ENCODE measurements at places on chromosomes 4 and X.
A peak's percentile ranks its signal among the peaks of the same experiment; 100 is the strongest.

- no peak for DNase-seq
These were observed 47.4 kb upstream of the HOPX start for GRCh38 chr4:56728512-56728911.

GRCh38 chr4:81527115-81527514 is 55.4 kb upstream of the RASGEF1B start:
- DNase-seq = no peak

- no peak for DNase-seq
These were observed 9.4 kb upstream of the TIMP1 start for GRCh38 chrX:47572773-47573340.

DNA sequence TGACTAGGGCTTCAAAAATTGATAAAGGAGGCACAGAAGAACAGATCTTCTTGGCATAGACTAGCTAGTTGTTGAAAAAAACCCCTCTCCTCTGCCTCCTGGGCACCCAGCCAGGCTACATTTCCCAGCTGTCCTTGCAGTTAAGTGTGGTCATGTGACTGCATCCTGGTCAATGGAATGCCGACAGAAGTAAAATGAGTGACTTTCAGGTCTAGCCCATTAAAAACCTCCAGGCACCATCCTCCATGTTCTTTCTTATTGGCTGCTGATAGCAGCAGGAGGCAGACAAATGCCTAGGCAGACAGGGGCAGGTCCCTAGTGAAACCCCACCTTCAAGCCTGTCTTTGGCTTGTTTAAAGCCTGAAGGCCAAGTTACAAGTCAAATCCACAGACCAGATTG is 35.3 kb downstream of the ATXN3L start:
- DNase-seq = no peak

DNA sequence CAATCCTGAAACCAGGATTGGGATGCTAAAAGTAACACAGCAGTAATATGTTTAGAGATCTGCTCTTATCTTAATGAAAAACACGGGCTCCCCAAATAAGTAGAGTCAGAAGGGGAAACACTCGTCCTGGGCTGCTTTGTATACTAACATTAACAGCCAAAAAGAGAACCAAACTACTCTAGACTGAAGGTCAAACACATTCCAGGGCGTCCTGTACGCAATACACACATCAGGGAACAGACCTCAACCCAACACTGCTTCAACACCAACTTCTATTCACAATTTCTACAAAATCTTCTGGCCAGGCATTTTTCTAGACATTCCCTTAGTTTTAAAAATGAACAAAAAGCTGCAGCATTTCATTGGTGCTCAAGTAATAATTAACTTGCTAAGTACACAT is 21.4 kb downstream of the FAT1 start:
- DNase-seq = no peak

GRCh38 chrX:96985046-96985445 is 101.3 kb downstream of the RPA4 start:
- no peak for DNase-seq

- DNase-seq = no peak
These were observed 109.3 kb downstream of the ADRA2C start for GRCh38 chr4:3875466-3875865.

- no peak for DNase-seq
These were observed 89.3 kb upstream of the MAML3 start for GRCh38 chr4:140243278-140243753.

GRCh38 chr4:14771504-14772175 is 230.6 kb upstream of the CPEB2 start:
- DNase-seq = no peak

DNA sequence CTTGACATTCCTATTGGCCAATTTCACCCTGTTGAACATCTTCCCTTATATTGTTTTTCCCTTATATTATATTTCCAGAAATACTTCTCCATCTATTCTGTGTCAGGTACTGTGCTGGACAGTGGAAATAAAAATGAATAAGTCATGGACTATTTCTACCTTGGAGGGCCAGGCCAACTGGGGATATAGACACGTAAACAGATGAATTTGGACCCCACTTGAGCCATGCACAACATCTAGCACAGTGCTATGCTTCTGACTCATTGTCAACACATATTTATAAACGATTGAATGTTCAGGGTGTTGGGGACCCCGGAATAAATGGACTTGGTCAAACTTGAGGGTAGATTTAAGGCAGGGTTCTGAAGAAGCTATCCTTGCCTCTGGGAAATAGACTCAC is 111.1 kb downstream of the ANK2 start:
- no peak for DNase-seq

DNA sequence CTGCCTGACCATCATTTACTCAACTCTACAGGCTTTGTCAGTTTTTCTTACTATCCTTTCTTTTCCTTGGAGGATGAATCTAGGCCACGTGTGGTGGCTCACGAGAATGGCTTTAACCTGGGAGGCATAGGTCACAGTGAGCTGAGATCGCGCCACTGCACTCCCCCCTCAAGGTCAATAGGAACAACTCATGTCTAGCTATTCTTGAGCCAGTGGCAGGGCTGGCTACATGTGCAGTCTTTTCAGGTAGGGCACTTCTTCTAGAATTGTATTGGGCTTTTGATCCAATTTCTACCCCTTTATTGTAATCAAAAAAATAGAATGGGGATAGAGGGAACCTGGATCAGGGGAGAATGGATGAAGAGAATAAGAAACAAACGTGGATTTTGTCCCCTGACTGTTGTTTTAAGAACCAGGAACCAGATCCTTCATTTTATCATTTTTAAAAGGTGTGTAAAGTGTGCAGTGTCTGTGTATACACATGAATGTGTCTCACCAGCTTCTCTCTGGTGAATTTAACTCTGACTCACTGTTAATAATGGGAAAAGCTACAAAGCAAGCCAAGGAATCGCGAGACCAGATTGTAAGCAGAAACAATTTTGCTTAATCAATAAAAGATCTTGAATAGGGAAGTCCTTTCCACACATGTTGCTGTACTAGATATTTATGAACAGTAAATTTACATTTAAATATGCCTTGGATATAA is 283.9 kb upstream of the GPC4 start:
- DNase-seq = no peak

DNA sequence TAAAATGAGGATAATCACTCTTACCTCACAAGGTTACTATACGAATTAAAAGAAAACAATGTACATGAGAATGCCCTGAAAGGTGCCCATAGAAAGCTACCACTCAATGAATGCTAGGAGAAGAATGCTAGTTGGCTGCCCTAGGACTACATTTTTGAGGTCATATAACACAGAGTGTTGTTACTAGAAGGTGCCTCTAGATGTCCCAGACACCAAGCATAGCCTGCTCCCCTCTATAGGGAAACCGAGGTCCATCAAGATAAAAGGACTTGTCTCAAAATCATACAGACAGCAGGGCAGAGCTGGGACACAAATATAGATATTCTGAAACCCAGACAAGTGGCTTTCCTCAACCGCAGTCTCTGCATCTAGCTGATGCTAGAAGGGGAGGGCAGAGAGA is 147.0 kb upstream of the ARHGEF9 start:
- DNase-seq = peak; percentile 18

GRCh38 chrX:40213092-40213491 is 115.3 kb upstream of the BCOR start:
- DNase-seq = no peak

- no peak for DNase-seq
These were observed 240.2 kb upstream of the F9 start for GRCh38 chrX:139290310-139290709.

DNA sequence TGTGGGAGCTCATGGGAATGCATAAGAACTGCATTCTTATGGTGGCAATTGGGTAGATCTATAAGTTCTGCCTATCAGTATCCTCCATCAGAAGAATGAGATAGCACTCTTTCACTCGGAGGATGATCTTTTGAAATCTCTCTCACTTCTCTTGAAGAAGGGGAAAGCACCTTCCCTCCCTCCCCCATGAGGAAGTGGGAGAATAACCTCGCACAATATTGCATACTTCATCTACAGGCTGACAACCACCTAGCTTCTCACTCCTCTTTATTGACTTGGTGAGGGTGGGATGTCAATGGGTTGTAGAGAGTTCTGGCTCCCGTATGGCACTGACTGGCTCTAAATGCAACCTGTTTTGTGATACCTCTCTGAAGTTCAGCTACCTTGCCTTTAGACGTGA is 146.7 kb upstream of the SPOCK3 start:
- DNase-seq = no peak

GRCh38 chr4:153539422-153539821 is 73.3 kb downstream of the TMEM131L start:
- DNase-seq = no peak

- no peak for DNase-seq
These were observed 1238.3 kb downstream of the TECRL start for GRCh38 chr4:63170923-63171322.

- no peak for DNase-seq
These were observed 41.1 kb upstream of the CBR4 start for GRCh38 chr4:169050881-169051760.

DNA sequence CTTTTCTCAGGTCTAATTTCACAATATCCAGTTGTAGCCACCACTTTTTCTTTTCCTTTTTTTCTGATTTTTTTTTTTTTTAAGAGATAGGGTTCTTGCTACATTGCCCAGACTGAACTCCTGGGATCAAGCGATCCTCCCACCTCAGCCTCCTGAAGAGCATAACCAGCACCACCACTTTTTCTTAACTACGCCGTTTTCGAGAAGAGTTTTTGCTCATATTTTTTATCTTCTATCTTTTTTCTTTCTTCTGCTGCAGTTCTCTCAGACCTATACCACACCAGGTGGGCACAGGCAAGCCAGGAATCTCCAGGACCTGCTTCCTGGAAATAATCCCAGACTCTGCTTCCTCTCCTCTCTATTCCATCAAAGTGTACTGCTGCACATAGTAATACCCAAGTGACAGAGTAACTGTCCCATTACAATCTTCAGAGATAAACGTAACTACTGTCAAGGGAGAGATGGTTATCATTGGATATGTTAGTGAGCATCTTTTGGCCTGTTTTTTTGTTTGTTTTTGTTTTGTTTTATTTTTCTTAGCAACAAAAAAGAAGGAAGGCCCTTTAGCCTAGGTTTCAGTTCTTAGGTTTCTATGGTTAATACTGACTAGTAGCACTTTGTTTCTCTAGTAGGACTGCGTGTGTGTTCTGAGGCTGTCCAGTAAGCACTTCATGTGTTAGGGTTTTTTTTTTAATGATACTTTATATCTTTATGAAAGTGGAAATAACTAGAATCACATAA is 59.2 kb upstream of the TXK start:
- DNase-seq = no peak

DNA sequence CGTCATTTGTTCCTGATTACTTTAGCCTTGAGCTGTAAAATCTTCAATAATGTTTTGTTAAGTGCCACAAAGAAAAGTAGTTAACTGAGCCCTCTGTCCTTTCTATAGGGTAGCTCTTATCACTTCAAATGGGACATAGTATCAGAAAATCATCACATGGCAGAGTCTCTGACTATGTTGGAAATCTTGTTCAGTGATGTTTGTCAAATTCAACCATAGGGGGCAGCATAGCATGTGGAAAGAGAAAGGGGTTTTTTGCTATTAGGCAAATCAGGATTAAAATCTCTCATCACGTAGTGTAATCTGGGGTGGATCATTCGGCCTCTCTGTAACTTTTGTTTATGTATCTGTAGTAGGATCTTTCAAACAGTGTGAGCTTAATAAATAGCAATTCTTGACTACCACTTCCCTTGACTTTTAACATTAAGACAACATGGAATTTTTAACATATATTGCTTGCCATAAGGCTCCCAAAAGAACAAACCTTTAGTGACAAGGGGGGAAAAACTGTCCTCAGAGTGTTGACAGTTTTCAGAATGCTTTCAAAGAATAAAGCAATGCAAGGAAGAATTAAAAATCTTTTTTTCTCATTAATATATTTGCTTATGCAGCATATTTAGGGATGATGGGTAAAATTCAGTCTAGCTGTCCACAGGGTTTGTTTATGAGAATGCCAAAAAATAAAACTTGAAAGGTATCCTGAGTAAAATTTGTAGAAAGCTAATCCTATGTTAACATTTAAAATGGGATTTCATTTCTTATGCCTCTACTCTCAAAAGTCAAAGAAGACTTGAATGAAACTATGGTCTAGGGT is 127.2 kb downstream of the FBXW7 start:
- DNase-seq = peak; percentile 47

GRCh38 chrX:41733939-41734338 is 10.0 kb downstream of the GPR82 start:
- no peak for DNase-seq

DNA sequence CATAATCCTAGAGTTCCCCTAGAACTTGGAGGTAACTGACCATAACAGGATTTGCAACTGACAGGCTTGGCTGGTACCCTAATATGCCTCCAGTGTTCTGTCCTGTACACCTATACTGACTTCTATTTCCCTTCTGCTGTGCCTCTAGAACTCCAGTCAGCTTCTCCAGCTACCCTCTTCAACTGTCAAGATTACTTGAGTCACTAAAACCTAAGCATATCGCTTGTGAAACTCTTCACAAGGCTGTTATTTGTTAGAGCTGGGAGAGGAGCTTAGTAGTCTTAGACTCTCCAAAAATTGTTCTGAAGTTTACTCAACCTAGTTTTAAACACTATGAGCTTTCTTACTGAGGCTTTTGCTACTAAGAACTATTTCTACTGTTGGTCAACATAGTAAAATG is 52.0 kb downstream of the CCNG2 start:
- DNase-seq = no peak

DNA sequence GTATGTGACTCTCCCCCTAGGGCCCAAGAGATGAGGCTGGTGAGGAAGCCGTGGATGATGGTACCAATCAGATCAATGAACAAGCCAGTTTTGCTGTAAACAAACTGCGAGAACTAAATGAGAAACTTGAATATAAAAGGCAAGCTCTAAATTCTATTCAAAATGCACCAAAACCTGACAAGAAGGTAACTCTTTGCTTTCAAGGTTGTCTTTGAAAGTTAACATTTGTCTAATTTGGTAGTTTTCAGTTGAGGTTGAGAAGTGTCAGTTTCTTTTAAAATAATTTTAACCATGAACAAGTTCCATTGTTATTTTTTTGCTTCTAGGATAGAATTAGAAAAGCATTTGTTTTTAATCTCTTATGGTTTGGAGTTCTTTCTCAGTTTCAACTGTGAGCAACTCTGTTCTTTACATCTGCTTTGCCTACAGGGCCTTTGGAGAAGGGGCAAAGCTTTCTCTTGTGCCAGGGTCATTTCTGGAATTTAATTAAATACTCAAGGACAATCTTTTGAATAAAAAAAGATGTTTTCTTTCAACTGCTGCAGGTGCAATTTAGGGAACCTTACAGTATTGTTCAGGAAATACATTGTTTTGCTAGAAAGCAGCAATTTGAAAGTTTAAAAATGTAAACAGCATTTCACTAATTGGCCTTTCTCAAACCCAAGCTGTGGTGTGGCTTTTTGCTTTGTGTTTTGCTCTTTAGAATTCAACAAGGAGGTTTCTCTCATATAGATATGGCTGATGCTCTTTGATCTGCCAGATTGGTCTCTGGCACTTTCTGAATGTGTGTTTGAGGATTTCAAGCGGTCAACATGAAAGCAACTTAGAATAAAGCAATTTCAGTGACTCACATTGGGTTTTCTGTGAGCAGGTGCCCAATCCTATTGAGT is 62.9 kb downstream of the LRP2BP start:
- no peak for DNase-seq

DNA sequence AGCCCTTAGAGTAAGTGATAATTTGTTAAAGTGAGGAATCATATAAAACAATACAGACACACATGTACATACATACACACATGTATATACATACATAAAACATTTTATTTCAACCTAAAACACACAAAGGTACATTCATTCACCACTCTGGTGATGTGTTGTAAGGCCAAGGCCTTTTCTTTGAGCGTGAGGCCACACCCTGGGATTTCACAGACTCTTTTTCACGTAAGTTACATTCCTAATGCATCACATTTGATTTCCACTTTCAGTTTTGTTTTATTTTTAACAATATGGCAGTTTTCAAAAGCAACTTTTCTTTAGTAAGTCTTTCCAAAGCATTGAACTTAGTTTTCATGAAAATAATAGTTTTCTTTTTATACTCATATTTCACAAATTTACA is 170.7 kb downstream of the COL4A6 start:
- DNase-seq = no peak

Measured in Jurkat, Clone E6-1 (cell line).